PC-9 (cell line): ENCODE measurements at places on chromosomes 12 and 14.

- DNase-seq = no peak
Observed at GRCh38 chr14:28742171-28742846, 24.3 kb upstream of the FOXG1 start.

DNA sequence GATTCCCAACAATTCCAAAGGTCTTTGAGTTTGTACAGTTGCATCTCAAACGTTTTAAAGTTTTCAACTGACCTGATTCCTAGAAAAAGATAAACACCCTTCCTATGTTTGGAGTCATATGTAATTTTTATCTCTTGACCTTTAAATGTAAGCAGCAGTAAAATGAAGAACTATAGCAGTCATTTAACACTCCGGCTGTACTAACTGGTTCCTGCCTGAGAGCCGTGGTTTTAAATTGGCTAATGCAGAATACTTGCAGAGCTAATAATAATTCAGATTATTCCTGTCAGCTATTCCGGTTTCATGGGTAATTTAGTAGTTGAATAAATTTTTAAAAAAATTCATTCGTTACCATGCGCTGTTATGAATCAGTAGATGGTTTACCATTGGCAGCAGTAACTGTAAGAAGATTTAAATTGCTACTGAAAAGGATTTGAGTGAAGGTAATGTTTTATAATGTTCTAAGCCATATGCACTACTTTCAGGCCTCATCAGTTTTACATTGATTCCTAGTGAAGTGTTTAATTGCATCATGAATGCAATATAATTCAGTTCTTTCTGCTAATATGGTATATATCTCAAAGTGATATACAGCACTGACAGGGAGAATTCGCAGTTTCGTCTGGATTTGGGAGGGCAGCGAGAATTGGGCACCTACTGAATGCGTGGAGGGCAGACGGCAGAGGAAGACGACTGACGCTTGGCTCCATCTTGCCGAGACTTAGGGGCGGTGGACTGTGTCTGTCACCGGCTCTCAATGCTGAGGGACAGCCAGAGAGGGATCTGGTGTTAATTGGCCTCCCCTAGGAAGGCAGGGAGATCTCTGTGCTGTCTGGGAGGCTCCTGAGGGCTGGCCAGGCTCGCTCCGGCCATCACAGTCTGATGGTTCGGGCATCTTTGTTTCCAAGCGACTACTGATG lies 217.7 kb downstream of the PHETA1 start:
- DNase-seq = no peak

GRCh38 chr14:72488514-72488913 lies 405.4 kb downstream of the DPF3 start:
- no peak for DNase-seq

GRCh38 chr12:14696265-14696741 lies at the start of gene GUCY2C:
Gene GUCY2C, minus strand, starts transcription at chr12:14696599. Its CDS starts 151 bp downstream, at chr12:14696448.
- DNase-seq = no peak

GRCh38 chr12:19850346-19851065 lies 411.2 kb downstream of the AEBP2 start:
- DNase-seq = no peak

DNA sequence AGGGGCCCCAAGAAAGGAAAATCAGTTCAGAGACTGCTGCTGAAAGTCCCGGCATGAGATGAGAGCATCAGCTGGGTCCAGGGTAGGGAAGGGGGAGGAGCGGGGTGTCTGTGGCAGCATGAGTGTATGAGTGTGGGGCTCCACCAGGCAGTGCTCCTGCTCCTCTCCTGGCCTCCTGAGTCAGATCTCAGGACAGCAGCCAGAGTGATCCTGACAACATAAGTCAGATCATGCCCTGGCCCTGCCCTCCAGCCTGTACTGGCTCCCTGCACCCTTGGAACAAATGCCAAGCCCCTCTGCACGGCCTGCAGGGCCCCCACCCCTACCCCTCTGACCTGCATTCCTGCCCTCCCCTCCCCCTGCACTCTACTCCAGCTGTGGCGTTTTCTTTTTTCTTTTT lies 24.2 kb upstream of the LRP1-AS start:
- DNase-seq = no peak

DNA sequence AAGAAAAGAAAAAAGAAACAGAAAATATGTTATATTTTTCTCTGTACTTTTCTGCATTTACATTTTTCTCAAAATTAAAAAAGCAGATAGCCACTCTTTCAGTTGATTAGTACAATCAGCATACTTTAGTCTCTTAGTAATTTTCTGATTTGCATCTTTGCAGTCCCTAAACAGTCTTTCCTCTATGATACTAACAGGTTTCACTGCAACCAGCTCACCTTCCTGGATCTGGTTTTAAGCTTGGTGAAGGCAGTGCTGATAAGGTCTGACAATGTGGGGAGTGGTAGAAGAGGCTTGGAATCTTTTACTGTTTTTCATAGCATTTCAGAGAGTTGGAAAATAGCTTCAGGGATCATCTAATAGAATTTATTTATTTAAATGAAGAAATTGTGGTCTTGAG lies 457.6 kb downstream of the ZFP36L1 start:
- no peak for DNase-seq

DNA sequence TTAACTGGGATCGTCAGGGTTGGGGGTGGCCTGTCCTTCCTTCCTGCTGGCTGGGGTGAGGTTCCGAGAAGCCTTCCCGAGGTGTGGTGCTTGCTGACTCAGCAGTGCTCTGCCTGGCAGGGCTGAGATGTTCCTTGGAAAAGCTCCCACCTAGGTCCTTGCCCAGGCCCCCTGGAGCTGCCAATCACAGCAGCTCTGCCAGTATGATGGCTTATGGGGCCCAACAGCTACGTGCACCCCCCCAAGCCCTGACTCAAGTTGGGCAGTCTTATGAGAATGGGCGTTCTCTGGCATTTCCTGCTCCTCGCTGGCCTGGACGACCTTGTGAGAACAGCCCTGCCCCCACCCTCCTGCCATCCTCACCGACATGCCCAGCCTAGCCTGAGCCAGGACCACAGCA lies 292.2 kb upstream of the CRY1 start:
- DNase-seq = no peak
